ENCODE measurements at places on chromosomes 1 and 21. TPM values are rescaled to one million over a fixed set of nuclear protein-coding genes. Genes with fewer than 3 reads are reported as not detected.

GRCh38 chr1:6011161-6011945 lies 19.1 kb upstream of the NPHP4 start:
- no peaks in the 10 kb centered on the region for H3K36me3 ChIP-seq
- H3K4me3 ChIP-seq, result no peak overlapping the region
- H3K4me1 ChIP-seq, result no peaks in the 10 kb centered on the region
- DNase-seq, result no peak
- H3K27me3 ChIP-seq, result no peaks in the 10 kb centered on the region

- H3K4me3 ChIP-seq, result no peak overlapping the region
- H3K4me1 ChIP-seq, result peaks cover 4% of the 10 kb centered on the region
- DNase-seq, result no peak
- H3K27me3 ChIP-seq, result no peaks in the 10 kb centered on the region
These were observed 1.2 kb upstream of the ALDH9A1 start for GRCh38 chr1:165699577-165699976.

GRCh38 chr1:31818206-31818605 lies 2.4 kb upstream of the SPOCD1 start:
- no peak overlapping the region for H3K27ac ChIP-seq
- H3K4me3 ChIP-seq, result no peak overlapping the region
- H3K36me3 ChIP-seq, result no peaks in the 10 kb centered on the region
- H3K27me3 ChIP-seq, result no peaks in the 10 kb centered on the region
- DNase-seq, result no peak

Gene CFAP107
- total RNA-seq, result not detected

All from Peyer's patch (tissue), 4 donors.